Progenitor cell of endocrine pancreas (in vitro differentiated cells): ENCODE measurements at places on chromosomes 3 and 15. TPM values are rescaled to one million over a fixed set of nuclear protein-coding genes. Genes with fewer than 3 reads are reported as not detected.

- no peak overlapping the region for H3K4me3 ChIP-seq
- peaks cover 10% of the 10 kb centered on the region for H3K36me3 ChIP-seq
- H3K4me1 ChIP-seq: no peaks in the 10 kb centered on the region
- no peaks in the 10 kb centered on the region for H3K27me3 ChIP-seq
Observed at GRCh38 chr3:53226142-53226840, 29.5 kb downstream of the TKT start.

- no peak overlapping the region for H3K4me3 ChIP-seq
- no peaks in the 10 kb centered on the region for H3K4me1 ChIP-seq
- H3K27me3 ChIP-seq: no peaks in the 10 kb centered on the region
- no peak for DNase-seq
Observed at GRCh38 chr3:79383402-79384012, 384.3 kb downstream of the ROBO1 start.

The PRR20G gene
- total RNA-seq: not detected in 2 replicates

The GP5 gene
- total RNA-seq: 0.18 and 0.24 TPM in 2 replicates

GRCh38 chr15:66063147-66063546, 190.4 kb downstream of the MEGF11 start:
- no peak overlapping the region for H3K4me3 ChIP-seq
- peaks cover 27% of the 10 kb centered on the region for H3K4me1 ChIP-seq
- H3K27me3 ChIP-seq: peaks cover 26% of the 10 kb centered on the region
- no peak for DNase-seq

GRCh38 chr15:36294359-36294758, 285.1 kb upstream of the CDIN1 start:
- peaks cover 5% of the 10 kb centered on the region for H3K4me1 ChIP-seq
- H3K4me3 ChIP-seq: no peak overlapping the region
- DNase-seq: no peak
- no peak overlapping the region for H3K27ac ChIP-seq
- no peaks in the 10 kb centered on the region for H3K36me3 ChIP-seq

The CEMIP gene
- total RNA-seq: 0.77 and 1.3 TPM in 2 replicates

The HCN4 gene
- total RNA-seq: 4.9 and 5.1 TPM in 2 replicates

DNA sequence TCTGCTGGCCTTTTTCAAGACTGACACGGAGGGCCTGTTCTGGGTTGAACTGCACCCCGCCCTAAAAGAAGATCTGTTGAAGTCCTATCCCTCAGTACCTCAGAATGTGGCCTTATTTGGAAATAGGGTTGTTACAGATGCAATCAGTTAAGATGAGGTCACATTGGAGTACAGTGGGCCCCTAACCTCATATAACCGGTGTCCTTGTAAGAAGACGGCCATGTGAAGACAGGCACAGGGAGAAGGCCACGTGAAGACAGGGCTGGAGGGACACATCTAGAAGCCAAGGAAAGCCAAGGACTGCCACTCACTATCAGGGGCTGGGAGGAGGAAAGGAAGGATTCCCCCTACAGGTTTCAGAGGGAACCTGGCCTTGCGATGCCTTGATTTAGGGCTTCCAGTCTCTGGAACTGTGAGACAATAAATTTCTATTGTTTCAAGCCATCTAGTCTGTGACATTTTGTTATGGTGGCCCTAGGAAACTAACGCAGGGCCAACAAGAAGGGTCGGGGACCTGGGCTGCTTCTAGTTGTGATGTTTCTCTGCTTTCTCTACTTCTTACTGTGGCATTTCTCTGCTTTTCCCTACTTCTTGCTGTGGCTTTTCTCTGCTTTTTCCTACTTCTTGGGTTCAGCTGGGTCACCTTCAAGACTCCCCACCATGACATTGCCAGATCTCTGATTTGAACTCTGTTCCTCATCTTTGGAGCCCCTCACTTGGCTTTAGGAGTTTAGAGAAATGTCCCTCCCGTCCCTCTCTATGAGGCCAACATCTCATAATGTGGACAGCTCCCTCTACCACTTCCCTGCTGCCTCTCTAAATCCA, 4.8 kb upstream of the CCDC174 start:
- no peaks in the 10 kb centered on the region for H3K36me3 ChIP-seq
- no peak overlapping the region for H3K4me3 ChIP-seq
- peaks cover 18% of the 10 kb centered on the region for H3K27me3 ChIP-seq

GRCh38 chr15:35768949-35769348, 223.0 kb upstream of the DPH6 start:
- H3K27ac ChIP-seq: no peak overlapping the region
- H3K4me1 ChIP-seq: peaks cover 17% of the 10 kb centered on the region
- no peak overlapping the region for H3K4me3 ChIP-seq
- no peaks in the 10 kb centered on the region for H3K27me3 ChIP-seq
- DNase-seq: no peak
- H3K36me3 ChIP-seq: no peaks in the 10 kb centered on the region

The C3orf52 gene
- total RNA-seq: 20.6 and 23.7 TPM in 2 replicates

DNA sequence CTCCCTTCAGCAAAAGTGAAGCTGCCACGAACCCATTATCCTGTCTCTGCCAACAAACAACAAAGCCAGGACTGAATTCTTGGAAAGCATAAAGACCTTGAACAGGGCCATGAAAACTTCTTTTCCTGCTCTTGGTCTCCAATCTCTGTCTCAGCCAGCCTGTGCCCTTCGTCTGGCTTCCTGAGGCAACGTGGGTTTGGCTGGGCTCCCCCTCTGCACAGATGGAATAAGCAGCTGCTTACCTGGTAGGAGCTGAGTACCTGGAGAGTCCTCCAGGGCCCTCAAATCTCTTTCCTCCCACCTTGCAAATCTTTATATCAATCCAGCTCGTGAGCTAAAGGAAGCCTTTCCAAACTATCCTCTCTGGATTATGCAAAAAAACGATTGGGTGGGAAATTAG, 97.6 kb upstream of the PSMD6 start:
- H3K4me1 ChIP-seq: no peaks in the 10 kb centered on the region
- no peaks in the 10 kb centered on the region for H3K27me3 ChIP-seq
- peaks cover 15% of the 10 kb centered on the region for H3K36me3 ChIP-seq
- H3K27ac ChIP-seq: no peak overlapping the region
- no peak for DNase-seq

DNA sequence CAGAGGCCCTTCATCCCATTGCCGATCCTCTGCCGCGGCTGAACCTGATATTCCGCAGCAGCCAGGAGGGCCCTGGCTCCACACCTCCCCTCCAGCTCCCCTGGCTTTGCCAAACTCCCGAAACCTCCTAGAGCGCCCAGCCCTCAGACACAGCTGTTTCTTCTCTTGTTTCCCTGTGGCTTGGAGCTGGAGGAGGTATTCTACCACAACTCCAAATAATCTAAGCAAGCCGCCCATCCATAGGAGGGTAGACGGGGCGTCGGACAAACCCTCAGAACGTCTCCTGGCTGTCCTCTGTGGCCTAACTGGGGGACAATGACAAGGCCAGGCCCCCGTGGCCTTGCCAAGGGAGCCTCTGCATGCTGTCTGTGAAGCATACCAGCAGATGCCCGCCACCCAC, 10.4 kb downstream of the PLA2G4D start:
- no peak overlapping the region for H3K27ac ChIP-seq
- no peak overlapping the region for H3K4me3 ChIP-seq
- no peaks in the 10 kb centered on the region for H3K36me3 ChIP-seq
- peaks cover 1% of the 10 kb centered on the region for H3K4me1 ChIP-seq

DNA sequence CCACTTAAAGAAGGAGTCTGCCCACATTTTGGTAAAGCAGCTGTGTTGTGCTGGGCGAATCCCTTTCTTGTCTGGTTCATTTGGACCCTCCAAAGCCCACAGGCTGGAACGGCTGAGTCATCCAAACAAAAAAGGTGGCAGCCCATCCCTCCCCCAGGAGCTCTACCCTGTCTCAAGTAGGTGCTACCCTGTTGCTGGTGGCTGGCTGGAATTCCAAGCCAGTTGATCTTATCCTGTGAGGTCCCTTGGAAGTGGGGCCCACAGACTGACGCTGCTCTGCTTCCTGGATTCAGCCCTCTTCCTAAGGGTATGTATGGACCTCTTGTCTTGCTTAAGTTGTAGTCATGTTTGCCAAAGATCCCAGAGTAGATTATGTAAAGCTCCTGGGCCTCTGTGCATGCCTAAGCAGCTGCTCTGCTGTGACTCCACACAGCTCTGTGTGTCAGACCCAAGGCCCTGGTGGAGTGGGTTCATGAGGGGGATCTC, 44.5 kb downstream of the CCR1 start:
- no peak overlapping the region for H3K27ac ChIP-seq
- H3K27me3 ChIP-seq: no peaks in the 10 kb centered on the region
- no peak for DNase-seq
- H3K4me1 ChIP-seq: peaks cover 11% of the 10 kb centered on the region
- H3K4me3 ChIP-seq: no peak overlapping the region

The DUOXA2 gene
- total RNA-seq: not detected in 2 replicates

GRCh38 chr3:177212278-177212610, 15.0 kb upstream of the TBL1XR1 start:
- no peaks in the 10 kb centered on the region for H3K36me3 ChIP-seq
- no peak for DNase-seq
- no peak overlapping the region for H3K4me3 ChIP-seq

GRCh38 chr3:143771939-143772338, 76.3 kb downstream of the SLC9A9 start:
- H3K27ac ChIP-seq: no peak overlapping the region
- H3K27me3 ChIP-seq: no peaks in the 10 kb centered on the region
- DNase-seq: no peak
- no peak overlapping the region for H3K4me3 ChIP-seq

The CACNA1D gene
- 6.3 and 8.1 TPM in 2 replicates for total RNA-seq

The SNTN gene
- total RNA-seq: 0.26 TPM in 1 of 2 replicates, not detected in the other

The ALPK3 gene
- total RNA-seq: 122 TPM in 2 replicates

The GLT8D1 gene
- total RNA-seq: 76.4 and 79.8 TPM in 2 replicates

The FOXL2 gene
- total RNA-seq: 0.09 and 0.12 TPM in 2 replicates

The ASB14 gene
- not detected in 2 replicates for total RNA-seq

DNA sequence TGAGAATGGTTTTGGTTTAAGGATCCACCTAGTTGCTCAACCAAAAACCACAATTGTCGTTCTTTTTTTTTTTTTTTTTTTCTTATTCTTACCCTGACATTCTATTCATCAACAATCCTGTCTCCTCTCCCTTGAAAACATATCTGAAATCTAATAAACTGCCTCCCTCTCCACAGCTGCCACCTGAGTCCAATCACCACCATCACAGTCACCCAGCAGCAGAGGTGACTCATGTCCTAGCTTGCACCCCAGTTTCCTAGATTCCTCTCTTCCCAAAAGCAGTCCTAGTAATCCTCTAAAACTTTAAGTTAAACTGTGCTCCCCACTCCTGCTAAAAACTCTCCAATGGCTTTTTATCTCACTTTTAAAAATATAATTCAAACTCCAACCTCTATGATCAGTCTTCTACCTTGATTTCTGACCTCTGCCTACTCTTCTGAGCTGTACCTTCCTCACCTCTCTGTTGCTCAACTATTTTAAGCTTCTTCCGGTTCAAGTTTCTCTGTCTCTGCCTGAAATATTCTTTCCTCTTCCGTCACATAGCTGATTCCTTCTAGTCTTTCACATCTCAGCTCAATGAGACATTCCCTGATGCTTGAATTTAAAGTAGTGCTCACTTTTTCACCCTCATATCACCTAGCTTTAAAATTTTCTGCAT, 33.7 kb upstream of the RBMS3 start:
- H3K27me3 ChIP-seq: peaks cover 9% of the 10 kb centered on the region
- DNase-seq: no peak
- no peaks in the 10 kb centered on the region for H3K36me3 ChIP-seq
- no peaks in the 10 kb centered on the region for H3K4me1 ChIP-seq

The CADM2 gene
- total RNA-seq: 4.4 and 5.8 TPM in 2 replicates

The GPR156 gene
- total RNA-seq: 0.41 and 0.89 TPM in 2 replicates

The TUSC7 gene
- not detected in 2 replicates for total RNA-seq

GRCh38 chr3:96083610-96084009, 730.8 kb upstream of the EPHA6 start:
- no peak for DNase-seq
- H3K27me3 ChIP-seq: no peaks in the 10 kb centered on the region
- H3K4me3 ChIP-seq: no peak overlapping the region
- H3K27ac ChIP-seq: no peak overlapping the region

- peaks cover 17% of the 10 kb centered on the region for H3K36me3 ChIP-seq
- no peak for DNase-seq
- H3K4me1 ChIP-seq: peaks cover 4% of the 10 kb centered on the region
- H3K27me3 ChIP-seq: peaks cover 30% of the 10 kb centered on the region
Observed at GRCh38 chr15:73921254-73921925, 4.9 kb upstream of the LOXL1 start.
